Activated CD8-positive, alpha-beta memory T cell treated with anti-CD3 and anti-CD28 coated beads, Interleukin-2, amount 10 ng/mL, durations not matched to agents 7 days and 5 days (primary cell): ENCODE measurements at places on chromosomes 2 and 18. TPM values are rescaled to one million over a fixed set of nuclear protein-coding genes. Genes with fewer than 3 reads are reported as not detected.

Gene KCNK3
- not detected for total RNA-seq

Gene HOXD12
- not detected for total RNA-seq

Gene LONRF2
- total RNA-seq, result 0.15 TPM

Gene TDRD15
- not detected for total RNA-seq

Gene SCN7A
- total RNA-seq, result not detected

Gene CXCR1
- total RNA-seq, result 0.54 TPM
